ENCODE measurements at places on chromosomes 1 and 21.

DNA sequence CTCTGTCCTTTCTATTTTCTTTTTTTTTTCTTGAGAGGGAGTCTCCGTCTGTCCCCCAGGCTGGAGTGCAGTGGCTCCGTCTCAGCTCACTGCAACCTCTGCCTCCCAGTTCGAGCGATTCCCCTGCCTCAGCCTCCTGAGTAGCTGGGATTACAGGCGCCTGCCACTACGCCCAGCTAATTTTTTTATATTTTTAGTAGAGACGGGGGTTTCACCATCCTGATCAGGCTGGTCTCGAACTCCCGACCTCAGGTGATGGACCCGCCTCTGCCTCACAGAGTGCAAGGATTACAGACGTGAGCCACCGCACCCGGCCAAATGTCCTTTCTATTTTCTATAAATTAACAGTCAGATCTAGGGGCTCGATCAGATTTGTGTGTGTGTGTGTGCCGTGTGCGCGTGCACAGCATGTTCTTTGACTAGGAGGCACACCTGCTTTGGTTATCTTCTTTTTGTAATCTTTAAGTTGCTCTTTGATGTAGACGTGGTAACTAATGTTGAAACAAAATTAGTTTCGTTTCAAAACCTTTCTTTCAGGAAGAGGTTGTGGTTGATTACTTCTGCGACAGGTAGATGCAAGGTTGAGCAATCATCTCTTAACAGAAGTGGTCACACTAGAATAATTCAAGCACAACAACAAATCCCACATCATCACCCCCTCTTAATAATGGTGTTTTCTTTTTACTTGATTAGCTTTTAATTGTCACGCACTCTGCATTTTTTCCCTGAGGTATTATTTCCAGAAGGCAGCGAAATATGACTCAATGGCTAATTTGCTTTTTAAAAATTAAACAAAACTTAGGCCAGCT is 779 bp upstream of the DEGS1 start:
- no peak for DNase-seq

- DNase-seq, result no peak
Measured at GRCh38 chr1:17922833-17923232, 167.7 kb downstream of the ACTL8 start.

DNA sequence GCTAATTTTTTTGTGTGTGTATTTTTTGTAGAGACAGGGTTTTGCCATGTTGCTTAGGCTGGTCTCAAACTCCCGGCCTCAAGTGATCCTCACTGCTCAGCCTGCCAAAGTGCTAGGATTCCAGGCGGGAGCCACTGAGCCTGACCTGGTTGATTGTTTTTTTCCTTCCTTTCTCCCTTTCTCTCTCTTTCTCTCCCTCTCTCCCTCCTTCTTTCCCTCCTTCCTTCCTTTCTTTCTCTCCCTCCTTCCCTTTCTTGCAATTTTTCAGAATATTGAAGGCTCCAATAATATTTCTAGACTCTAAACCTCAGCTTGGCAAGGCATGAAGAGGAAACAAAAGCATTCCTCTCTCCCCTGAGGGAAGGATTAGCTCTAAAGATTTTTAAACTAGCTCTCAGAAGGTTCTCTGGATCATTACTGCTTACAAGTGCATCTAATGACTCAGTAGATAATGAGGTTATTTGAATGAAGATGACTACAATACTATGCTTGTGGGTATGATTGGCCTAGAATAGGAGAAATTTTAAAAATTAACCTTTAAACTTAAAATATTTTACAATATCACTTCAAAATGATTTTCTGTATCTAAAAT is 68.5 kb upstream of the GADD45A start:
- no peak for DNase-seq

GRCh38 chr1:150708595-150708994 is 11.6 kb upstream of the GOLPH3L start:
- no peak for DNase-seq

DNA sequence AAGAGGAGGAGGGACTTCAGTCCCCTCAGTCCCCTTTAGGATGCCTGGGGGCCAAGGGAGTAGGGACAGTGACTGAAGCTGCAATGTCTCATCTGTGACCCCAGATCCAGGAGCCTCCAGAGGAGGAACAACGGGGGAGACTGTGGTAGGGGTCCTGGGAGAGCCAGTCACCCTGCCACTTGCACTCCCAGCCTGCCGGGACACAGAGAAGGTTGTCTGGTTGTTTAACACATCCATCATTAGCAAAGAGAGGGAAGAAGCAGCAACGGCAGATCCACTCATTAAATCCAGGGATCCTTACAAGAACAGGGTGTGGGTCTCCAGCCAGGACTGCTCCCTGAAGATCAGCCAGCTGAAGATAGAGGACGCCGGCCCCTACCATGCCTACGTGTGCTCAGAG is 18.3 kb downstream of the LY9 start:
- DNase-seq, result no peak

DNA sequence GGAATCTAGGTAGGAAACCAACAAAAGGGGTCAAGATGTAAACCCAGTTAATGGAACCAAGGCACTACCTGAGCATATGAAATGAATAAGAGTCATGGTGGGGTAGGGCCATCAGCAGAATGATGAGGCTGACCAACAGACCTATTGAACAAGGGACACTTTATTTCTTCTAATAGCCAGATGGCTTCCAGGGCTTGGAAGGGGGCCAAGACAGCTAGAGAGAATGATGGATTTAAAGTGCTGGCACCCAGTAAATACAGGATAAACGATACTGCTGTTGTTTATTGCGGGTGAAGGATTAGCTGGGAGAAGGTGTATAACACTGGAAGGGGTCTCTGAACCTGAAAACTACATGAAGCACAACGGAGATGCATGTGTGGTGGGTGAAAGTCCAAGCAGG is 15.6 kb downstream of the DDAH1 start:
- DNase-seq, result no peak

DNA sequence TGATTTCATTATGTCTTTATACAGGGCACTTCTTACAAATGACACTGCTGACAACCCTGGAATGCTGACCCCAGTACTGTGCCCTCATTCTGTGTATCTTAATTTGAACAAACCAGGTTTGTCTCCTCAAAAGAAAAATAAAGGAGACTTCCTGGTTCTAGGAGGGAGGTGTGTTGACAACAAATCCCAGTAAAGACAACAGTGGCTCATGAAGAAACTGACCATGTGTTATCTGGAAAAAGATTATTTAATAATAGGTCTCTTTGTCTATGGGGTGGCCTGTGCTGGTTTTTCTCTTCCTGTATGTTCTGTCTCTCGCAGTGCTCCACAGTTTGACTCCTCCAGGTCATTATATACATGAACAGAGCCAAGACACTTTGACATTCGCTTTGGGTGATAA is 454.6 kb downstream of the LMO4 start:
- no peak for DNase-seq

GRCh38 chr1:196774603-196775002 is at the start of gene CFHR3:
Gene CFHR3 (plus strand): TSS chr1:196774840. CDS start chr1:196774887, 47 bp downstream.
- DNase-seq, result no peak

GRCh38 chr1:26350701-26351589 is 3.0 kb downstream of the CRYBG2 start:
- DNase-seq, result no peak
